Colonic mucosa (tissue), 4 donors: ENCODE measurements at places on chromosomes 1 and 21. TPM values are rescaled to one million over a fixed set of nuclear protein-coding genes. Genes with fewer than 3 reads are reported as not detected.

Gene KRTCAP2
- 140 TPM for total RNA-seq

Gene IL19
- total RNA-seq: 0.40 TPM

Gene HSD3B2
- 27.2 TPM for total RNA-seq

Gene UBE2G2
- total RNA-seq: 76.1 TPM

Gene TMEM51
- total RNA-seq: 28.6 TPM

Gene CELA2A
- not detected for total RNA-seq

Gene ATAD3C
- total RNA-seq: 0.64 TPM

Gene SERPINC1
- 0.29 TPM for total RNA-seq

Gene CATSPERE
- total RNA-seq: 0.27 TPM

Gene RGS1
- 8.0 TPM for total RNA-seq

Gene OR1C1
- not detected for total RNA-seq

Gene OR2L3
- not detected for total RNA-seq

Gene RIIAD1
- 0.91 TPM for total RNA-seq

Gene KRTAP6-1
- not detected for total RNA-seq

Gene MIA3
- total RNA-seq: 92.4 TPM

Gene CD5L
- not detected for total RNA-seq

Gene OR2L2
- total RNA-seq: 0.10 TPM

Gene CRP
- total RNA-seq: 1.9 TPM

Gene NBPF10
- 1.9 TPM for total RNA-seq

Gene RSPO1
- total RNA-seq: 0.32 TPM

Gene AKR7A3
- 97.0 TPM for total RNA-seq

Gene TCHHL1
- total RNA-seq: not detected

Gene SMG7
- total RNA-seq: 57.1 TPM

Gene NBPF8
- total RNA-seq: 3.3 TPM

Gene TTC24
- not detected for total RNA-seq

Gene LAMC1
- total RNA-seq: 28.0 TPM

Gene TNFRSF25
- total RNA-seq: 87.1 TPM

Gene SCNM1
- total RNA-seq: 31.8 TPM

Gene MSH4
- 0.16 TPM for total RNA-seq

Gene GNAT2
- total RNA-seq: 0.32 TPM

Gene MYOG
- total RNA-seq: not detected

Gene SYPL2
- 0.35 TPM for total RNA-seq

Gene LRRC3
- 2.0 TPM for total RNA-seq

Gene PRELP
- total RNA-seq: 9.3 TPM

Gene TMEM240
- 0.77 TPM for total RNA-seq

Gene SH2D1B
- total RNA-seq: 0.27 TPM

Gene OR2T33
- total RNA-seq: not detected

Gene ALX3
- not detected for total RNA-seq

Gene PLA2G2C
- total RNA-seq: not detected

Gene UCK2
- 39.6 TPM for total RNA-seq

Gene MYOM3
- 3.3 TPM for total RNA-seq

Gene PLPPR4
- total RNA-seq: 0.48 TPM

Gene CCDC185
- total RNA-seq: not detected

Gene RYR2
- 0.56 TPM for total RNA-seq

Gene CDA
- total RNA-seq: 110 TPM

Gene RAB7B
- 0.57 TPM for total RNA-seq

Gene FABP3
- total RNA-seq: 2.8 TPM

Gene SLC44A3
- total RNA-seq: 71.4 TPM

Gene OR6N1
- total RNA-seq: not detected

Gene DPT
- 1.2 TPM for total RNA-seq

Gene HS2ST1
- 23.5 TPM for total RNA-seq

Gene CLDN17
- not detected for total RNA-seq

Gene VAV3
- 73.0 TPM for total RNA-seq

Gene KIF21B
- total RNA-seq: 10.4 TPM

Gene LRRC39
- total RNA-seq: 0.37 TPM
